ENCODE measurements at places on chromosomes 1 and 21.

GRCh38 chr1:25253911-25254310 lies 6.7 kb upstream of the RSRP1 start:
- DNase-seq = no peak

- no peak for DNase-seq
Measured at GRCh38 chr1:97243973-97244560, 522.5 kb downstream of the PTBP2 start.

- DNase-seq = no peak
Measured at GRCh38 chr1:62588000-62588399, 9.3 kb upstream of the ANGPTL3 start.

DNA sequence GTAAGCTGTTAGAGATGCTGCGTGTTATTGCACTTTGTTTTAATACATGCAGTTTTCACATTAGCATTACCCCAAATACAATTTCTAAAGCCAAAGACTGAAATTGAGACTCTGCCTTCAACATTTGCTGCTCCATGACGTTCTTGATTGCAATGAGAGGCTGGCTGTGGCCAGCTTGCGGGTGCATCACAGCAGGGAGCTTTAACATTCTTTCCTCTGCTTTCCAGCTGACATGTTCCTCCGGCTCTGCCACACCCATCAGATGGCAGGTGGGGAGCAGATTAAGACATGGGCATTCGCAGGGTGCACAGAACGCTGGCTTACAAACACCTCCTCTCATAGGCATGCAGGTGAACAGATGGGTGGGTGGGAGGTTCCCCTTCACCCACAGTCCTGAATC lies 314.1 kb downstream of the DISC1 start:
- DNase-seq = no peak
